ENCODE measurements at places on chromosomes 6 and 20.

- DNase-seq: no peak
Measured at GRCh38 chr20:40431611-40432010, 257.4 kb downstream of the MAFB start.

DNA sequence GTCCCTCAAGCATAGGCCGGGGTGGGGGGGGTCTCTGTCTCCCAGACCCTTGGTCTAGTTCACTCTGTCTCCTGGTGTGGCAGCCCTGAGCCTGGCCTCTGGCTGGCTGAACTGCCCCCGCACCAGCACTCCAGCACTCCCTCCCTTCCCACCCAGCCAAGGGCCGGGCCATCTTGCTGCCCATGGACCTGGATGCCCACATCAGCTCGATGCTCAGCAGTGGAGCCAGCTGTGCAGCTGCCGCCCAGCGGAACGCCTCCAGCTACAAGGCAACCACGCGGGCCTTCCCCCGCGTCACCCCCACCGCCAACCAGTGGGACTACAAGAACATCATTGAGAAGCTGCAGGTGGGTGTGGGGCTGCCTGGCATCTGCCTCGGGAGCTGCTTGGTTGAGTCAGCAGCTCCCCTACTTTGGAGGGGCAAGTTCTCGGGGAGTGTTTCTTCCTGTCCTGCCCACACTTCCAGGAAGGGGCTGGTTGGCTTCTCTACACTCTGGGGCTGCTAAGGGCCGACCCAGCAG is 28.4 kb downstream of the UQCC2 start:
- DNase-seq: peak; percentile 40

- DNase-seq: no peak
Measured at GRCh38 chr6:151592449-151593159, 98.8 kb downstream of the CCDC170 start.

- no peak for DNase-seq
Measured at GRCh38 chr6:143294265-143294860, 156.1 kb downstream of the ADAT2 start.

DNA sequence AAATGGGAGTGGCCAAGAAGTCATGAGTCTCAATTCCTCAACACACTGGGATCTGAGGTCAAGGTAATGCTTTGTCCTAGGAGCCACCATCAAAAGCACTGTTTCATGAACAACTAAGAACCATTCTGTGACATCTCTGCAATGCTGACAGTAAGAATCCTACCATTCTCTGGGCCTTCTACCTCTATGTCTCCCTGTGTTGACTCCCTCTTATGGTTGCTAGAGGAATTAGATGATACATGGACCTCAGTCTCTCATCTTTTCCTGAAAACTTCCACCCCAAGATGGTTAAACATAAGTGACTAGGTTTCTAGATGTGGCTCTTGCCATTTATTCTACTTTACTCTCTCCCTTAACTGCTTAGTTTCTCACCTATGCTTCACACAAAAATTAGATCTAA is 9.1 kb downstream of the MTRF1L start:
- no peak for DNase-seq

DNA sequence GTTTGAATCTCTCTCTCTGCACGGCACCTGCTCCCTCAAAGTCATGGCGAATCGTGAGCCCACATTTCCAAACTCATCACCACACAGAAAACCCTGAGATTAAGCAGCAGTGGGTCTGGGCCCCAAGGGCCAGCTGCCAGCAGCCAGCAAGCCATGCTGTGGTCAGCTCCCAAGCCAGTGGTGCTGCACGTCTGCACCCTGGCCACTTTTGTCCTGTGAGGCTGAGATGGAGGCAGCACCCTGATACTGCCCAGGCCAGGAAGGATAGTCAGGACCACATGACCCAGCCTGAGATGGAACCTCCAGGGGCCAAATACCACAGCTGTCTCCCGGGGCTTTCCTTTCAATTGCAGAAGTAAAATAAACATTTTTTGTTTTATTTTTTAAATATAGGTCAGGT is 93.9 kb downstream of the PRND start:
- DNase-seq: no peak

DNA sequence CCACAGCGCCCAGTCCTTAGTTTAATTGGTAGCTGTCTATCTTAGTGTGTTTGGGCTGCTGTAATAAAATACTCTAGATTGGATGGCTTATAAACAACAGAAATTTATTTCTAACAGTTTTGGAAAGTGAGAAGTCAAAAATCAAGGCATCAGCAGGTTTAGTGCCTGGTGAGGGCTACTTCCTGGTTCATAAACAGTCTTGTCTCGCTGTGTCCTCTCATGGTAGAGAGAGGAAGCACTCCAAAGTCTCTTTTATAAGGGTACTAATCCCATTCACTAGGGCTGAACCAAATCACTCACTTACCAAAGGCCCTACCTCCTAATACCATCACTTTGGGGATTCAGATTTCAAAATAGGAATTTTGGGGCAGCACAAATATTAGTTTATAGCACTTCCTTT is 336.9 kb upstream of the RSPO3 start:
- DNase-seq: no peak

DNA sequence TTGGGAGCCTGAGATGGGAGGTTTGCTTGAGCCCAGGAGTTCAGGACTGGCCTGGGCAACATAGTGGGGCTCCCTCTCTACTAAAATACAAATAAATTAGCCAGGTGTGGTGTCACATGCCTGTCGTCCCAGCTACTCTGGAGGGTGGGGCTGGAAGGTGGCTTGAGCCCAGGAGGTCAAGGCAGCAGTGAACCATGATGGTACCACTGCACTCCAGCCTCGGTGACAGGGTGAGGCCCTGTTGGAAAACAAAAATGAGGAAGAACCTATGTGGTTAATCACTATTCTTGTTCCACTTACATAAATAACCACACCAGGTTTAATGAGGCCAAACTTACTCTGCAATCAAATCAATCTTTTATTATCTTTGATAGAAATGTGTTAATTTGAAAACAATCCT is 5.4 kb downstream of the PPDPF start:
- no peak for DNase-seq

- DNase-seq: no peak
Measured at GRCh38 chr6:79134699-79135474, 56.8 kb upstream of the PHIP start.

DNA sequence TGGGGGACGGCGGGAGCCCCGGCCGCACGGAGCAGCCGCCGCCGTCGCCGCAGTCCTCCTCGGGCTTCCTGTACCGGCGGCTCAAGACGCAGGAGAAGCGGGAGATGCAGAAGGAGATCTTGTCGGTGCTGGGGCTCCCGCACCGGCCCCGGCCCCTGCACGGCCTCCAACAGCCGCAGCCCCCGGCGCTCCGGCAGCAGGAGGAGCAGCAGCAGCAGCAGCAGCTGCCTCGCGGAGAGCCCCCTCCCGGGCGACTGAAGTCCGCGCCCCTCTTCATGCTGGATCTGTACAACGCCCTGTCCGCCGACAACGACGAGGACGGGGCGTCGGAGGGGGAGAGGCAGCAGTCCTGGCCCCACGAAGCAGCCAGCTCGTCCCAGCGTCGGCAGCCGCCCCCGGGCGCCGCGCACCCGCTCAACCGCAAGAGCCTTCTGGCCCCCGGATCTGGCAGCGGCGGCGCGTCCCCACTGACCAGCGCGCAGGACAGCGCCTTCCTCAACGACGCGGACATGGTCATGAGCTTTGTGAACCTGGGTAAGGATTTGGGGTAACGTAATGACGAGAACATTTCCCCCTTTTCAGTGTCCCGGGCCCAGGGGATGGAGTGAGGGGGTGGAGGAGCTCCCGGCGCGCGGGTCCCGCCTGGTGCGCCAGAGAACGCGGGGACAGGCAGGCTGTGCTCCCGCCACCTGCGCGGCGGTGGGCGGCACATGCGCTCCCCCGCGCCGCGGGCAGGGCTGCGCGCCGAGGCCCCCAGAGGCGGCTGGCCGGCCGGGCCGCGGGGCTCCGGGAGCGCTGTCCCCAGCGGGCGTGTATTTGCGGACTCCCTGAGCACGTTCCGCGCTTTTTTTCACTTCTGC is 1.4 kb downstream of the BMP6 start:
- DNase-seq: no peak

GRCh38 chr6:5938934-5939333 is 67.8 kb downstream of the NRN1 start:
- DNase-seq: no peak

DNA sequence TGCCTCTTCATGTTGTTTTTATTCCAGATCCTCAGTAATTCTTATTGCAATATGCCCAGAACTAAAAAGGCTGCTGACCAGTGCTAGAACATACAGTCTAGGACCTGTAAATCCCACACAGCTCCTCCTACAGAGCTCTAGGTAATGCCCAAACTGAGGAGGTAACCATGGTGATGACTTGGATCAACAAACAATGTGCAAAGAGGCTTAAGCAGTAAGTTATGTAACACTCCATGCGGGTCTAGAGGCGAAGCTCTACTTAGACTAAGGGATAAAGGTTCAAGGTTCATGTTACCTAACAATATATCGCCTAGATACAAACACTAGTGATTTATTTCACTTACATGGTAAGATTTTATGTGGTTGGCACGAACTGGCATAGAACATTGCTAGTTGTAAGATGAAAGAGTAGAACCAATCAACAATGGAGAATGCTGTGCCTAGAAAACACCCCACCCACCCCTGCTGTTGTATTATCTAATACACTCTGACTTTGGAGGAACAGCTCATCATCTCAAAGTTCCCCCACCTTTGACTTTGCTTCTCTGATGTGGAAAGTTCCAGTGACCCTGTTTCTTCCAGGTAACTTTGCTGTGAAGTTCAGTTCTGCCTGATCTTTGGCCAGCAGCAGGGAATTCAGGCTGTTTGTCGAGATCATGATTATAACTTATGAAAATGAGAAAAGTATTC is 242.4 kb downstream of the ALDH8A1 start:
- no peak for DNase-seq

- DNase-seq: no peak
Measured at GRCh38 chr20:51620432-51620831, 77.9 kb upstream of the NFATC2 start.

- no peak for DNase-seq
Measured at GRCh38 chr6:110319843-110320242, 38.3 kb downstream of the METTL24 start.

- no peak for DNase-seq
Measured at GRCh38 chr6:119323478-119323877, 26.1 kb downstream of the MAN1A1 start.

- DNase-seq: no peak
Measured at GRCh38 chr6:15556711-15557110, 106.1 kb downstream of the DTNBP1 start.

DNA sequence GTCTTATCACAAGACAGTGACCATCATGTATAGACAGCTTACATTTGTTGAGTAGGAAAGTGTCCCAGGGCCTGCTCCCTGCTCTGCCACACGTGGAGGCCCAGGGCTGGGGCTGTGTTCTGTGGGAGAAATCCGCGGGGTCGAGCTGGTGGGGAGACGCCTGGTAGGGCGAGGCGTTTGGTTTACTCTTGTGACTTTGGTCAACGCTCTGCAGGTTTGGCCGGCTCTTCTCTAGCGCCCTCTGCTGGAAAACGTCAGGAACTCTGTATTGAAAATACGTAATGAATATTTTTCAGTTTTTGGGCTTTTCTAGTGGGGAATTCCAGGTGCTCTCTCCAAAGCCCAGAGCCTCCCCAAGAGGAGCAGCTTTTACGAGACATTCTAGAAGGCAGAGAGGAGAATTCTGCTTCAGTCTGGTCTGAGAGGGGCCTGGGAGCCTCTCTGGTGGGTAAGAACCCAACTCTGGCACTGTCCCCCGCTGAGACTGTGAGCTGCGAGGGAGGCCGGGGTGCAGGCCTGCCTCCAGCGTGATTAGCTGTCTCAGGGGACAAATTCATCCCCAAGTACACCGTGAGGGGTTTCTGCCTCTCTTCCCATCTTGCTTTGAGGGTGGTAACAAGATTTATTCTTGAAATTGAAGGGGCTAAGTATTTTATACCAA is 112.6 kb upstream of the RALGAPA2 start:
- DNase-seq: peak; percentile 43

DNA sequence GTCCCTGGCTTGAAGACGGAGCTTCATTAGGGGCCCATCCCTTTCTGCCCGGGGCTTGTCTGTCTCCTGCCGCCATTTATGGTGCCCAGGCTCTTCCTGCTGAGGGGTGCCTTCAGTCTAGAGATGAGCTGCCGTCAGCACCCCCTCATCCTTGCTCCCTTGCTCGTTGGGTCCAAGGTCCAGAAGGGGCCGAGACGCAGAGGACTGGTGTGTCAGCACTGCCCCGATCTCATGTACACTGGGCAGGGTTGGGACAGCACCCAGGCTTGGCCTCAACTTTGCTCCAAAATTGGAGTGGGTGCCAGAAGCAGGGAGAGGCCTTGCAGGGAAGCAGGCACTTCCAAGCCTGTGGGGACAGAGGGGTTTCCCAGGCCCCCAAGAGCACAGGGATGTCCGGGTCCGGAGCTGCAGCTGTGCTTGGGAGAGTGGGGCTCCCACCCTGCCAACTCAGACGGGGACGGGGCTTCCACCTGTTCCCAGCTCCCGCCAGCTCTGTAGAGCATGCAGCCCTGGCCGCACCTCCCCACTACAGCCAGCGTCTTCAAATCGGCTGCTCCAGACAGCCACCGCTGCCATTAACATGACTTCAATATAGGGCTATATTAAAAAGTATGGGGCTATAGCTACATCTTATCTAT is 488.8 kb downstream of the TENT5A start:
- DNase-seq: no peak

DNA sequence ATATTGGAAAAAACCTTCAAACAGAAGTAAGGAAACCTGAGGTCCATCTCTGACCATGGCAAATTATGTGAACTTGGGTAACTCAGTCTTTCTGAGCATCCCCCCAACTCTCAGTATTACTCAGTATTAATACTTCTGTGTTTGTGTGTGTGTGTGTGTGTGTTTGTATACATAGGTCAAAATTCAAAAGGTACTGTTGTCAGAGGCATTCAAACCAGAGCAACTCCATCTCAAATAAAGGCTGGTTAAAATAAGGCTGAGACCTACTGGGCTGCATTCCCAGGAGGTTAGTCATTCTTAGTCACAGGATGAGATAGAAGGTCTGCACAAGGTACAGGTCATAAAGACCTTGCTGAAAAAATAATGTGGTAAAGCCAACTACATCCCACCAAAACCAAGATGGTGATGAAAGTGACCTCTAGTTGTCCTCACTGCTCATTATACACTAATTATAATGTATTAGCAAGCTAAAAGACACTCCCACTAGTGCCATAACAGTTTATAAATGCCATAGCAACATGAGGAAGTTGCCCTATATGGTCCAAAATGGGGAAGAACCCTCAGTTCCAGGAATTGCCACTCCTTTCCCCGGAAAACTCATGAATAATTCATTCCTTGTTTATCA is 33.3 kb upstream of the SLC22A16 start:
- DNase-seq: no peak

DNA sequence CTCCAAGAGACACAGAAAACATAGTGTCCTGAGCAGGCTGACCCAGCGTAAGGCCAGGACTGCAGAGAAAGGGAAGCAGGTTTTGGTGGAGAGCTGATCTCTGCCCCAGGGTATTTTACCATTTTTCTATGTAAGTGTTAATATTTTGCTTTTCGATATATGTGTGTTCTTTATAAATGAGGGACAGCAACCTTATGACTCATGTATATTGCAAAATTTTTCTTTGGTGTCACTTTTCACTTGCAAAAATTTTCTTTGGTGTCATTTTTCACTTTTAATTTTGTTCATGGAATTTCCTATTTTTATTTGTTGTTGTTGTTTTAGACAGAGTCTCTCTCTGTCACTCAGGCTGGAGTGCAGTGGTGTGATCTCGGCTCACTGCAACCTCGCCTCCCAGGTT is 34.6 kb upstream of the PXDC1 start:
- DNase-seq: no peak
